Activated naive CD4-positive, alpha-beta T cell (primary cell): ENCODE measurements at places on chromosomes 13 and 19.
A peak's percentile ranks its signal among the peaks of the same experiment; 100 is the strongest.

- no peak for DNase-seq
Observed at GRCh38 chr13:48334534-48335127, 31.1 kb downstream of the RB1 start.

DNA sequence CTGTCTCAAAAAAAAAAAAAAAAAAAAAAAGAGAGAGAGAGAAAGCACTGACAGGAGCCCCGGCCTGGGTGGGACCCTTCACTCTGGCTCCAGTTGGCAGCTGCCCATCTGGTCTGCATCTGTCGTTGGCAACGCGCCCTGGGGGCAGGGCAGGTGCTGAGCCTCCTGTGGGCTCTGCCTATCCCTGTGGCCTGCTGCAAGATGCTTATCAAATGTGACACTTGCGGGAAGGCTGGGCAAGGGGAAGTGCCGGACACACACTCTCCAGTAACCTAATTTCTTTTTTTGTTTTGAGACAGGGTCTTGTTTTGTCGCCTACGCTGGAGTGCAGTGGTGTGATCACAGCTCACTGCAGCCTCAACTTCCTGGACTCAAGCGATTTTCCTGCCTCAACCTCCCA, 10.7 kb upstream of the KPTN start:
- no peak for DNase-seq

DNA sequence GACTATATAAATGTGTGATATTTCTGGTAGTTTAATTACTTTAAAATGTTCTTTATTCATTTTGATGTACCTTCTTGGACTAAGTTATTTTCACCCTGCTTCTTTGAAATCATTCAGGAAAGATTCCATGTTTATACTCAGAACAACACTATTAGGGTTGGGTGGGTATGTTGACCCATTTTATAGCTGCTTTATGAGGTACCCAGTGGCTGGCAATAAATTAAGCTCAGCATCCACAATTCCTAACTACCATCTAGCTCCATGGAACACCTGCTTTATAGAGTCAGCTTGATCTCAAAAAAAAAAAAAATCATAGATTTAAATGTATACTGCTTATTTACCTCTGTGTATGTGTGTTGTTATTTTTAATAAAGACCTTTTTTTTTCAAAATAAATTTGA, 78.9 kb upstream of the ZNF91 start:
- DNase-seq = no peak

- no peak for DNase-seq
Observed at GRCh38 chr19:17665058-17665457, 23.1 kb downstream of the UNC13A start.

DNA sequence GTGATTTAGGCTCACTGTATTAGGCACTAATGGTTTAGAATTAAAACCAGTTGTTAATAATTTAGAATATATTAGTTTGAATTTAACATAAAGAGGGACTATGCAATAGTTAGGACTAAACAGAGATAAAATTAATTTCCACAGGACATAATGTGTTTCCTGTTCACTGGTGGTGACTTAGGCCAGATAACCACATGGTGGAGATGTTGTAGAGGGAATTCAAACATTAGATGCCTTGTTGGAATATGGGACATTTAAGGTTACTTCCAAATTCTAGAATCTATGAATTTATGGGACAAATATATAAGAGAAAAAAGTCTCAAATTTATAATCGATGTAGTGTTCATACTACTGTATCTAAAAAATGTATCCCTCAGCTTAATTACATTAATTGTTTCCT, 615.5 kb upstream of the KLHL1 start:
- no peak for DNase-seq

DNA sequence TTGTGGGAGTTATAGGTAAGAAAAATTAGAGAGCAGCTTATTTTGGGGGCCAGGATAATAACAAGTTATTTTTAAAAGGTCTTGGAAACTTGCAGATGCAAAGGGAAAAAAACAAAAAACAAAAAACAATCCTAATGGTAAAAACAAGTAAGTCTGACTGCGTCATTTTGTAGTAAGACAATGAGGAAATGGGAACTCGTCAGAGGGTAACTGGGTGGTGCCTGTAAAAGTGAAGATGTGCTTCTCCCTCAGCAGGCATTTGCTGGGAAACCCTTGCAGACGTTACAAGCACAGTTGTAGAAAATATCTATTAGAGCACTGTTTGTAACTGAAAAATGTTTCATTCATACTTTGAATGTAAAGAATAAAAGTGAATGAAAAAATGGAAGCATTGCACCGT, 2.2 kb upstream of the TNFSF13B start:
- no peak for DNase-seq

- DNase-seq = no peak
Observed at GRCh38 chr13:107238262-107238981, 670.5 kb upstream of the ARGLU1 start.

DNA sequence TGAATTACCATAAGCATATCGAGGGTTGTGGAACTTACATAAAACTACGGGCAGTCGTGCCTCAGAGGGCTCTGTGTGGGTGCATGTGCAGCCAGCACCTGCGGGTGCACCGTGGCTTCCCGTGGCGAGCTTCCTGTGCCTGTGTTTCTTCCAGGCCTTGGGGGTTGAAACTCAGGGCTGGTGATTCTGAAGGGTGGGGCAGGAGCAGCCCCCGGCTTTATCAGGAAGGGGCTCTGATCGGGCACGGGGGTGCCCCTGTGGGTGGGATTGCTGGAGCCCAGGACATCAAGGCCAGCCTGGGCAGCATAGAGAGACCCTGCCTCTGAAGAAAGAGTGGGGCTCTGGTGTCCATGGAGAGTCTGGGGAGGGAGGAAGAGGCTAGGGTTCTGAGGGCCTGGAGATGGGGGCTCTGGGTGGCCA, 11.1 kb downstream of the ATP4B start:
- DNase-seq = no peak

DNA sequence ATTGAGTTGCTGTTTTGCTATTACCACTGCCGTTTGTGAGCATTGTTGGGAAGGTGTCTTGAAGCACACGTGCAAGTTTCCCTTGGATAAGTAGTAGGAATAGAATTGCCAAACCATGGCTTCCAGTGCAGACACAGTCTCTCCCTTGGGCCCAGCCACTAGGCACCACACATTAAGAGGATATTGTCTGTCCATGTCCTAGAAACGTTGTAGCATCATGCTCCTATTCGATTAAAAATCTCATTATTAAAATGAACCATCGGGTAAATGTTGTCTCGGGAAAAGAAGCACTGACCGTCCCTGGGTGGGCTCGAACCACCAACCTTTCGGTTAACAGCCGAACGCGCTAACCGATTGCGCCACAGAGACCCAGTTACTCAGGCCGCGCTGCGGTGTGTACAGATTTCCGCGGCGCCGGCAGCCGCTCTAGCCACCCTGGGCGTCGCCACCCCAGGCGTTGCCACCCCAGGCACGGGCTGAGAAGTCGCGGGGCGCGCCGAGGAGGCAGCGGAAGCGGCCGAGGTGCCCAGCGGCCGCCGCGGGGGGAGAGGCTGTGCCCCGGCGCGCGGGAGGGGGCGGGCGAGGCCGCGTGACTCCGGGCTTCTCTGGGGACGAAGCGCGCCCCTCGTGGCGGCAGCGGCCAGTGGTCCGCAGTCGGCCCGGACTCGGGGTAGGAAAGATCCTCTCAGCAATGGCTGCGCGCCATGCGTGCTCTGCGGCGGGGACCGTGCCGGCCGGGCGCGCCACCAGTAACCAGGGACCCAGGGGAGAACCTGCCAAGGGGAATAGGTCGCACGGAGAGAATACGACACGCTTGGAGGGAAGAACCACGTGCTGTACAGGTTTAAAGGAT, 56.2 kb downstream of the USPL1 start:
- DNase-seq = peak; percentile 83

GRCh38 chr13:23915308-23915707, 18.0 kb upstream of the C1QTNF9B start:
- no peak for DNase-seq

- DNase-seq = no peak
Observed at GRCh38 chr19:18408053-18408476, 10.6 kb upstream of the LRRC25 start.

DNA sequence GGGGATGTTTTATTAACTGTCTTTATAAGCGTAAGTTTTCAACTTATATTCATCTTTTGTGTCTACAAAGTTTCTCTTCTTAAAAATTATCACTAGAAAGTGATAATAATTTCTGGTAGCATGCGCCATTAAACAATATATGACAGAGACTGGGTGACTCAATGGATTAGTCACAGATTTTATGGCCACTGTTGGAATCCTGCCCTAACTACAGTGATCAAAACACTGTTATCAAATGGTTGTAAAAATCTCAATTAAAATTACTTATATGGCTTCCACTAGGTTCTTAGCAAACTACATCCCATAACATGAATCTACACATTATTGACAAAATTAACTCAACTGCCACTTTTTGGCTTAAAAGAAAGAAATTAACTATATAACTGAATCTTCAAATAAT, 350.0 kb downstream of the DACH1 start:
- no peak for DNase-seq

- no peak for DNase-seq
Observed at GRCh38 chr19:1865172-1866010, 2.0 kb upstream of the KLF16 start.

DNA sequence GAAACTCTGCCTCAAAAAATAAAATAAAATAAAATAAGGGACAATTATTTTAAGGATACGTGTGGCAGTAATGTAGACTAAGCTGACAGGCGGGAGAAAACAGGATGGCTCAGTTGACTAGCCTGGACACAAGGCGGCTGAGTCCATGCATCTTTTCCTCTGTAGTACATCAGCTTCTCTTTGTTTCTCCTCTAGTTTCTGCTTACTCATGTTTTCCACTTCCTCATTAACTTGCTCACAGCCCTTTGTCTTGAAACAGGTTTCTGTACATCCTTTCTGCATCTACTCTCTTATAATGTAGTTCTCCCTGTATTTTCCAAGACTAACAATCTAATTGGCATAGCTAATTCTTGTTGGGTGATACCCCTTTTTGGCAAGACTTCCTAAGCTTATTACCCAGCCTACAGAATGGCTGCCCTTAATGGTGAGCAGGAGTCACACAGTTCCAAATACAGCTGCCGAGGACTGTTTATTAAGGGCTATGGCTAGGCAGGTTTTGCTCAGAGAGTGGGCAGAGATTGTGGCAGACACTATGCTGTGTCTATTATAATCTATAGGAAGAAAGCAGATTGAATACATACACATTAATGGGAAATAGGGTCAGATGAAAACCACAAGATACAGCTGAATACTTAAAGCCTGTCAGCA, 58.7 kb upstream of the KLF5 start:
- DNase-seq = no peak

DNA sequence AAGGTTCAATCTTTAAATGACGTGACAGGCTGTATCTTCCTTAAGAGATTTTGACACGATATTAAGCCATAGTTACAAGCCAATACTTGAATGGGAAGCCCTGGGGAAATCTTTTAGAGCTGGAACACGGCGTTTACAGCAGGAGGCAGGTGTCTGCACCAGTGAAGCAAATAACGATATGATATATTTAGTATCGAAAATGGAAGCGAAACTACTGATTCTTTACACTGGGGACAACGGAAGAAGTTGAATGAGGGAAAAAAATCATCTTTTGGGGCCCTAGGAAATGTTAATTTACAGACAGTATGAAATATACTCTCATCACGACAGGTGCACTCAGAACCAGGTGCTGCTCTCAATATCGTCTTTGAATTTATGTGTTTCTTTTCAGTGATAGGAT, 793.9 kb upstream of the PCDH20 start:
- DNase-seq = no peak

- DNase-seq = no peak
Observed at GRCh38 chr13:33377411-33377810, 91.9 kb upstream of the STARD13 start.

GRCh38 chr19:1474011-1474764, 4.8 kb downstream of the C19orf25 start:
- no peak for DNase-seq

DNA sequence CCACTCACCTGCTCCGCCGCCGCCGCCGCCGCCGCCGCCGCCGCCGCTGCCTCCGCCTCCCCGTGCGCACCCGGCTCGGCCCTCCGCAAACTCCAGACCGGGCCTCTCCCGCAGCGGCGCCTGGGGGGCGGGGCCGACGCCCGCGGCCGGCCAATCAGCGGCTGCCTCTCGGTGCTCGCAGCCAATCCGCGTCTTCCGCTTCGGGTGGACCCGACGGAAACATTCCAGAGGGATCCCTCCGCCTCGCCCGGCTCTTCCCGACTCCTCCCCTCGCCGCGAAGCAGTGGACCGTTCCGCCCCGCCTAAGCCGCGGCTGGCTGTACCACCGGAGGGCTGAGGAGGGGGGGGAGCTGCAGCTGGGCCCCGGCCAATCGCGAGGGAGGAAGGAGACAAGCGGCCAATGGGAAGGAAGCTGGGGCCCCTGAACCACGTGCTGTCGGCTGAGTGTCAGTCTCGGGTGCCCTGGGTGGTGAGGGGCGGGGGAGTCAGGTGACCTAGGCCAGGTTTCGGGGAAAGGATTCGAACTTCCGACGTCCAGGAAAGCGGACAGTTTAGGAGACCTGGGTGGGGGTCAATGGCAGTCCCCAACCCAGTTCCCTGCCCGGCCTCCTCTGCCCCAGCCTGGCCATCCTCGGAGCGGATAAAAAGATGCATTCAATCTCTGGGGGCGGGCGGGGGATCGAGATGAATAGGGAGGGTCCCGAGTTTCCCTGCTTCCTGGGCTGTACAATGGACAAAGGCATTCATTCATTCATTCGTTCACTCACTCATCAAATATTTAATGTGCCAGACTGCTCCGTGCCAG, at the start of gene GIPC1:
Gene GIPC1, minus strand, starts transcription at position 99 of the 805 bp plus-strand sequence. CDS start 13,151 bp downstream, outside the sequence.
- DNase-seq = peak; percentile 52

- DNase-seq = no peak
Observed at GRCh38 chr19:35905178-35905727, 2.8 kb downstream of the TYROBP start.

- no peak for DNase-seq
Observed at GRCh38 chr13:71644579-71644978, 222.4 kb downstream of the DACH1 start.

DNA sequence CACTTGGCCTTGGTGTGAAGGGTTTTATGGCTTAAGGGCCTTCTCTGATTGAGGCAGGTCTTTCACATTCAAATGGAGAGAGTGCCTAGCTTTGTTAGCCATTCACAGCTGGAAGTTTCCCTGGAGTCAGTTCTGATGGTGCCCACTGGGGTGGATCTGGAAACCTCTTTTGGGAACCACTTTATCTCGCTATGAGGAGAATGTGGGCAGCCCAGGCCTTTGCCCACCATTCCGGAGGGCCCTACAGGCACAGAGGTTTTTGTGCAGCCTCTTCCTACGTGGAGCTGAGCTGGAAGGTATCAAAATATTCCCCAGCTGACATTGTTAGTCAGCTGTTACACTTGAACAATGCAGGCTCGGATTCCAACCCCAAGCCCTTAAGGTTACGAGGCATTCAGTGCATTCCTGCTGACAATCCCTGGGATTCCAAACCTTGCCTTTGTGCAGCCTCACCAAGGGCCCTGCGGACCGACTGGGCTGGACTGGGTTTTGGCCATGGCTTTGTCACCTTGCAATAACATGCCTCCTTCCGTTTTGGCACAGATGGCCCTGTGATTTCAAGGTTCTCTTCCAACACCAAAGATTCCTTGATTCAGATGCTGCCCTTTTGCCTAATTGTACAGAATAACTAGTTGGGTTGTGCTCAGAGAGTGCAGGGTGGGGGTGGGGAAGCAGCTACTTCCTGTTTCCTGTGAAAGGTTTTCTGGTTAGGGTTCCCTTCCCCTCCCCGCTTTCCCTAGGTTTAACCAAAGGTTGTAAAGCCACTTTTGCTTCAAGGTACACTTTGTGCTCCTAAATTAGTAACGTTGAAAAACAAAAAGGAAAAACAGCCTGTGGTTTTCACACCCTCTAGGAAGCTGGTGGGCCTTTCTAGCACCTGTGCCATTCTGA, 27.0 kb downstream of the SAE1 start:
- no peak for DNase-seq
